ENCODE measurements at places on chromosomes 2 and 18.

GRCh38 chr18:4781873-4782272, 326.8 kb upstream of the DLGAP1 start:
- DNase-seq, result no peak

DNA sequence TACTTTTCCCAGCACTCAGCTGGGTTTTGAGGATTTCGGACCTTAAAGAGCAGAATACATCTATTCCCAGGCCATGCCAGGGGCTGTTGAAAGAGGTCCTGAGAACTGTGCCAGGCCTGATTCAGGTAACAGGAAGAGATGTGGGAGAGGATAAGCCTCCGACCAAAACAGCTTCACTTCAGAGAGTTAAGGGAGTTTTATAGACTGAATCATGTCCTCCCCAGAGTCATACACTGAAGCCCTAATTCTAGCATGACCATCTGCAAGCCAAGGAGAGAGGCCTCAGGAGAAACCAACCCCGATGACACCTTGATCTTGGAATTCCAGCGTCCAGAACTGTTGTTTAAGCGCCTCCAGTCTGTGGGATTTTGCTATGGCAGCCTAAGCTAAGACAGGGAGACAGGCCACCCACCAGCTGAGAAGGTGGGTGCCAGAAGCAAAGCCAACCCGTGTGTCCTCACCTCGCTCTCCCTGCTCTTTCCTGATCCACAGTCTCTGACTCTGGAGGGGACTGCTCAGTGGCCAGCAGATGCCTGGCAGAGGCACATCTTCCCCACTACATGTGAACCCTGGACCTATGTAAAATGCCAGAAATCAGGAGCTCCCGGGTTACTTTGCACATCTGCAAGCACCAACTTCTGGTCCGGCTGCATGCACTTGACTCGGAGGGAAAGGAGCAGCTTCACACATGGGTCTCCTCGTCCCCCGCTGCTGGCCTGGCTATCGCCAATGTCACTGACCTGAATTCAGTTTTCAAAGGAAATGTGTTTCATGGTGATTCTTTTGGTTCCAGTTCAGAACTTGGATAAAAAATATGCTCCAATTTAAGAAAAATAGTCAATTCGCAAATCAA, 116.8 kb upstream of the EPC2 start:
- no peak for DNase-seq

DNA sequence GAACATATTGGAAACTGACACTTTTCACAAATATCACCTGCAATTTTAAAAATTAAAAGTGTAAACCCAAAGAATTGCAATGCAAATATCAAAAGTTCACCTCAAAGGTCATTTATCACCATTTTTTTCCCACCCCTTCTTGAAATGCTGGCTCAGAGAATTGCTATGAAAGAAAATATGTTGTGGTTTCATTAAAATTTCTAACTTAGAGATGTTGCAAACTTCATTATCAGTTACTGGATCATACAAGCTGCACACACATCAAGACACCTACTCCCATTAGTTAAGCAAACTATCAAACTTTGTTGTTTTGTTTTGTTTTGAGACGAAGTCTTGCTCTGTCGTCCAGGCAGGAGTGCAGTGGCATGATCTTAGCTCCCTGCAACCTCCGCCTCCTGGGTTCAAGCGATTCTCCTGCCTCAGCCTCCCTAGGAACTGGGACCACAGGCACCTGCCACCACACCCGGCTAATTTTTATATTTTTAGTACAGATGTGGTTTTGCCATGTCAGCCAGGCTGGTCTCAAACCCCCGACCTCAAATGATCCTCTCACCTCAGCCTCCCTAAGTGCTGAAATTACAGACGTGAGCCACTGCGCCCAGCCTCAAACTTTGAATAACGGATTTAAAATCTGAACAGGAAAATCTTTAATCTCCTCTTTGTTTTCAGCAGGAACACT, 37.0 kb downstream of the STK39 start:
- DNase-seq, result no peak

- no peak for DNase-seq
Measured at GRCh38 chr18:9147440-9148202, 11.0 kb downstream of the ANKRD12 start.

DNA sequence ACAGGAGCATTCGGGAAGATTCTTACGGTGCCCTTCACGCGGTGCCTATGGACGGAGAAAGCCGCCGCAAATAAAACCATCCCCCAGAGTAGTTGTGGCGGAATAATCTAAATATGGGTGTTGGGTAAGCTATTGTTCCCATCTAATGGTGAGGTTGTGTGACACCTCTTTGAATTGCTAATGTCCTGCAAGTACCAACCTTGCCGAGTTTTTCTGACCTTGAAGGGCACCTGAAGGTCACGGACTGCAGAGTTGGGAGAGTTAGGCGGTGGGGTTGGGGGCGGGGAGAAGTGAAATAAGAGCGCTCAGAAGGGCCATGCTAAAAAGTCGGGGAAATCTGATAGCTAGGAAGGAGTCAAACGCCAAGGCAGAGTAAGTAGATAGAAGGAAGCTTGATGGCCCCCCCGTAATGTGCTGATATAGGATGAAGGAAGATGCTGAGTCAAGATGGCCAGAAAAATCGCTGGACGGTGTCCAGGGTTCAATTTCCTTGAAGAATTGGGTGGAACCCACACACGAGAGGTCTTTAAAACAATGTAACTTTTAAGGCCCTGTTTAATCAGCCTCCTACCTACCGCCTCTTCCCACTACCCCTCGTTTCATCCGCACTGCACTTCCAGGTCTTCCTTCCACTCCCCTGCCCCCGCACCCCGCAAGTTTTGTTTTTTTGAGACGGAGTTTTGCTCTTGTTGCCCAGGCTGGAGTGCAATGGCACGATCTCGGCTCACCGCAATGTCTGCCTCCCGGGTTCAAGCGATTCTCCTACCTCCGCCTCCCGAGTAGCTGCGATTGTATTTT, 600 bp downstream of the KATNAL2 start:
- DNase-seq, result no peak

- no peak for DNase-seq
Measured at GRCh38 chr2:152054593-152054992, 44.3 kb downstream of the CACNB4 start.

DNA sequence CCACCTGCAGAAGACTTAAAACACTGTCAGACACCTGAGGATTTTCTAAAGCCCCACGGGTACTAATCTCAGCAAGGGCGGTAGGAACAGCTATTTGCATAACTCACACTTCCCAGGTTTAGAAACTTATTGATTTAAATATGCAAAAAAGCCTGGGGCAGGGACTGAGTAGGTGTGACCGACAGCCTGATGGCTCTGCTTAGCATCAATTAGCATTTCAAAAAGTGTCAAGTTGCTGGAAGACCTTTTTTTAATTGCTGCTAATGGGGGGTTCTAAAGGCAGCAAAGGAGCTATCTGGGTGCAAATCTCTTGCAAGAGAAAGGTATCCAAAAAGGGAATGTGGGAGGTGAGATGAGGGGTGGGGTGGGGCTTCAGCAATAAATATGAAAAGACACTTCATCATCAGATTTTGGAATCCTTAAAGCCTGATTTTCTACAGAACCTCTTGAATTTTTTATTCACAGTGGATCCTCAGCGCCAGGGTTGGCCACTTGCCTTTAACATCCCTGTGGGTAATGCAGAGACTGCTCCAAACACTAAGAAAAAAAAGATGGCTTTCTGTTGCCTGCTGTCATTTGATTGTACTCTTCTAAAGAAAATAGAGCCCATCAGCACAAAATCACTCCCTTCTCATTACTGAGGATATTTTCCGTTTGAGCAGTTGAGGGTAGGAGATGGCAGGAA, 121.1 kb upstream of the RMP24 start:
- DNase-seq, result no peak

- DNase-seq, result no peak
Measured at GRCh38 chr2:30231996-30232800, 864 bp downstream of the LBH start.

- DNase-seq, result no peak
Measured at GRCh38 chr2:8725838-8726237, 44.0 kb downstream of the ID2 start.

GRCh38 chr2:37507703-37508102, 163.3 kb downstream of the QPCT start:
- DNase-seq, result no peak
